ENCODE measurements at places on chromosomes 3 and 15.

DNA sequence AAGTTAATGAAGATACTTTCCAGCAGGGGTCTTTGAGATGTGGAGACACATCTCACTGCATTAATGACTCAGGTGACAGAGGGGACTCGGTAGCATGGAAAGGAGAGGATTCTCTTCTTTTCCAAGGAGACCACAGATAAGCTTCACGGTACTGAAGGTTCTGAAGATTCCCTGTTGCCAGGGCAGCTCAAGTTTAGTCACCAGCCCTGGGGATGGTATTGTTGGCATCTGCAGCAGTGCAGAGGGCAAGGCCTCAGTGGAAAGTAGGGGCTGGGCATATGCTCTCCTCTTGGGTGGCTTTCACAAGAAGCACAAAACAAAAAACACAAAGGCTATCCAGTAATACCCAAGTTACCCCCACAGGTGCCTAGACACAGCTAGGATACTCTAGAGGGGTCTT is 38.0 kb upstream of the MRPL3 start:
- no peak for DNase-seq

GRCh38 chr15:27579738-27580137 is 519.4 kb downstream of the OCA2 start:
- DNase-seq = no peak

GRCh38 chr3:178868681-178869080 is 202.9 kb downstream of the ZMAT3 start:
- no peak for DNase-seq

DNA sequence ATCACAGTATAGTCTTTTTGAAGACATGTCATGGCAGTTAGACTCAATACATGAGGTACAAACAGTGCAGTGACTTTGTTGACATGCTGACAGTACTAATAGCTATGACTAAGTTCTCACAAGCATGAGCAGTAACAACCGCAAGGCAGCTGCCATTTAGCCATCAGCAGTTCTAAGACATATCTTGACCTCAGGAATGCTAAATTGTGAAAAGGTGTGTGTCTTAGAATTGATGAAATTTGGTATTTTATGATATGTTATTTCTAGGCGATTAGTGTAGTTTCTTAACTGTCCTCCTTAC is 60.7 kb upstream of the FURIN start:
- no peak for DNase-seq

GRCh38 chr3:196208942-196209695 is 2.1 kb downstream of the ZDHHC19 start:
- DNase-seq = no peak

- DNase-seq = no peak
Measured at GRCh38 chr15:84755736-84756527, 7.5 kb downstream of the ZNF592 start.

- DNase-seq = no peak
Measured at GRCh38 chr3:125460233-125460632, 59.8 kb downstream of the SNX4 start.

GRCh38 chr3:141402476-141403171 is 34.3 kb downstream of the ZBTB38 start:
- DNase-seq = no peak

- peak; percentile 53 for DNase-seq
Measured at GRCh38 chr3:124886168-124887056, 753 bp downstream of the ITGB5 start.

DNA sequence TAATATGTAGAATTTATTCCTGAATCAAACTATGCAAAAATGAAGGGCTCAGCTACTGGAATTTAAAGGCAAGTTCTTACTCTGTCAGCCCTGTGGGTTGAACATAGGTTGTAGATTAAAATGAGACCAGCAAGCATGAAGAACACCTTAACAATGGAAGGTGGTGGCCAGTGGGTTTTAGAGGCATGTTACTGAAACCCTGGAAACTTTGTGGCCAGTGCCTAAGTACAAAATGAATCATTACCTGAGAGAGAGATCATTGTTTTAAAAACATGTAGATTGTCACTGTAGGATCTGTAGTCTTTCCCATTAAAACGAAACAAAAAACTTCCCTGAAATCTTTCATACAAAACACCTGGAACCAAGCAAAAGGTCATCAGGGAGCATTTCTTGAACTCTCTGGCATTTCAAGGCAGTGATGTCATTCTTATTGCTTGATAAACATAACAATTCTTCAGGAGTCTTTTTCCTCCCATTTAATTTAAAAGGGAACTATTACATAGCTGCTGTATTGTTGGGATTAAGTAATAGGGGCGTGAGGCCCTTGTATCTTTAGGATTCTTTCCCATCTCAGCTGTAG is 51.8 kb downstream of the TMEM108 start:
- no peak for DNase-seq

- peak; percentile 68 for DNase-seq
Measured at GRCh38 chr15:99123713-99124451, 19.0 kb downstream of the SYNM start.

Data from H54 (cell line).